ENCODE measurements at places on chromosomes 6 and 20.
A peak's percentile ranks its signal among the peaks of the same experiment; 100 is the strongest.

DNA sequence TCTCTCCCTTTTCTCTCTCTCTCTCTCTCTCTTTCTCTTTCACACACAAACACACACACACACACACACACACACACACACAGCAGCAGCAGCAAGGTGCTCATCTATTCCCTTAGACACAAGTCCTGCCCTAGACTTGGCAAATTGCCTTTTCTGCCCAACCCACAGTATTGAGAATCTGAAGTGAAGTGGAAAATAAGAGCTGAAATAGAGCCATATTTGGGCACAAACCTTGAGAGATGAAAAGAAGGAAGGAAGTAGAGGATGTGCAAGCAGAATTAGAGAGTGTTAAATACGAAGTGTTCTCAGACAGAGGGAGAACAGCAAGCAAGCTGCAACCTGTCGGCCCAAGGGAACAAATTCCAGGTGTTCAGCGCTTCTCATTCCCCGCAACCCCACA, 557.5 kb upstream of the NOX3 start:
- DNase-seq = no peak

GRCh38 chr20:31642837-31643236, 5.1 kb downstream of the COX4I2 start:
- DNase-seq = no peak

DNA sequence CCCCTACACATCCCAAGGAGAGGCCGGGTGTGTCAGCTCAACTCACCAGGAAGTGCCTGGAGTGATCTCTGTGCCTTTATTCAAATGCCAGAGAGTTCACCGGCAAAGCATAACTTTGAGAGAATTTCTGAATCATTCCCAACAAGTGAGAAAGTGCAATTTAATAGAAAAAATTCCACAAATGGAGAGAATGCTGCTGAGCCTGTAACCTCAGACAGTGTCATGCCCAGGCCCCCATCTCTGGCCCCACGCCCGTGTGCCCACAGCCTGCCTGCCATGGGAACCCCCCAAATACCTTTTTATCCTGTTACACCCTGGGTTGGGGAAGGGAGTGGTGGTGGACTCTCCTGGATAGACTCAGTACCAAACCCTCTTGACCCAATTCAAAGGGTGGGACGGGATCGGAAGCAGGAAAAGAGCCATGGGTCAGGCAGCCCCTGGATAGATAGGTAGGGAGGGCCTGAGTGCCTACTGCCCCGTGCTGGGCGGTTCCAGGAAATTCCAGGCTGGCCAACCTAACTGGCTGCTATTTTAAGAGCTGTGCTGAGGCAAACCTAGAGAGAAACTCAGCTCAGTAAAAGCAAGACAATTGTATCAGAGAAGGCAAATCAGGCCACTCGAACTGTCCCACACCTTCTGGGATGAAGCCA, 179.0 kb upstream of the FOXA2 start:
- DNase-seq = no peak

GRCh38 chr6:47009583-47009982, 32.5 kb downstream of the ADGRF1 start:
- DNase-seq = no peak

- peak; percentile 94 for DNase-seq
Observed at GRCh38 chr6:69232911-69233448, 563.8 kb downstream of the LMBRD1 start.

- DNase-seq = no peak
Observed at GRCh38 chr6:146901940-146902816, 302.0 kb upstream of the STXBP5 start.

DNA sequence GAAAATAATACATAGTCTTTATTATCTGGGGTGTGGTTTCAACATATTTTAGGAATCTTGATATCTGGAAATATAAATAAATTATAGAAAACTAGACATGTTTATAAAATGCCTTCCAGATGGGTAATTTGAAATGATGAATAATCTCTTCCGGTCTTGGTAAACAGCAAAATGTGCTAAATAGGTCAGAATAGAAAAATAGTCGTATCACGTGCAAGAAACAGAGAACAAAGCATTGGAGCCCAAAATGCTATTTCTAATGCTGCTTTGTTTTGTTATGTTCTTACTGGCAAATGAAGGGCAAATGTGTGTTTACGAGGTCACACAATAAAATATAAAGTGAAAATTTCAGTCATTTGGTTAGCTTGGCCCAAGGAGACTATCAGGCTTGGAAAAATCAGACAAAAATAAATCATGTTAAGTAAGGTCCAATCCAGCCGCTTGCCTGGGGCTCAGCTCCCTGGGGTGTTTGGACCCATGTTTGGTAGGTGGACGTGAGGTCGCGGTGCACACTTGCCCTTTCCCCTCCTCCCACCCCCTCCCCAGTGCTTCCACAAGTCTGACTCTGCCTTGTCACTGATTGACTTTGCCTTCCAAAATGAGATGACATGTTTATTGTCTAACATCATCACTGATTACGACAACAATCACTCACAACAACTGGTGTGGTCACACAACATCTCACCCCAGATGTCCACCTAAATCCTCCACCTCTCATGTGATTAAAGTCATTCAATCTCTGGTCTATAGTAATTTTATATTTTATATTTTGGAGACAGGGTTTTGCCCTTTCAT, 56.0 kb downstream of the RIN2 start:
- DNase-seq = no peak

DNA sequence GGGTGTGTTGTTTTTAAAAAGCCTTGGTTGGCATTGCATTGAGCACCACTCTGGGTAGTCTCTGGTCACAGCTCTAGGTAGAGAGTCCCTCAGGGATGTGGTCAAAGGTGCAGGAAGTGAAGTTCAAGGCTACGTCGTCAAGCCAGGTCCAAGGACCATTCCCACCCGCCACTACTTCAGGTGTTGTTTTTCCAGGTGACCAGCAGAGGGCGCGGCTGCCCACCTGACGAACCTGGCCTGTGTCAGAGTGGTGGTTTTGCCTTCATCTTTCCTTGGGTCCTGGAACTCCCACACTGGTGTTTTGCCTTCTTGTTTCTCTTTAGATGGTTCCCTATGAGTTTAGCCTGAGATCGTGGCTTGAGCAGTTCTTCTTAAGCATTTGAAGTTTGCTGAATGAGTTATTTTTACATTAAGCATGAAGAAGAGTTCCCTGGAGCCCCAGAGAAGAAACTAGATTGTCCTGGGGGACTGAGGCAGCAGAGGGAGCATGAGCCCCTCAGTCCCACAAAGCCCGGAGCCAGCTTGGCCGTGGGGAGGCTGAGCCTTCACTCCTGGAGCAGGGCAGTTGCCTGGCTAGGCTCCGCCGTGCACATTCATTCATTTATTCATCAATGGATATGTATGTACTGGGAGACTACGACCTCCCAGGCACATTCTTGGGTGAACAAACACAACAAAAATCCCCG, 5.6 kb upstream of the PHACTR3 start:
- peak; percentile 58 for DNase-seq

DNA sequence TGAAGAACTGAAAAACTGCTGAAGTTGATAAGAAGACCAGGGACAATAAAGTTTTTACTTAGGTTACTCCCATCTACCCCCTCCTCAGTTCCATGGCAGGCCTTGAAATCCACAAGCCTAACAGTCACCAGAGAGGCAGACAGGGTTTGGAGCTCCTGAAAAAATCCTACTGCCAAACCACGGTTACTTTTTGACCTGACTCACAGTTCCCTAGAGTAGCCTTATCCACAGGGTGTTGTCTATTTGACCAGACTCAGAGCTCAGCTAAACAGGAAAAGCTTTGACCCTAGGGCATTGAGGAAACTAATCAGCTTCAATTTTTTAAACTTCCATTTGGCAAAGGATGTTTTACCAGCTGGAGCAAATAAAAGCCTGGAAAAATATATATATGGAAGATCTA, 257.7 kb upstream of the NT5E start:
- no peak for DNase-seq

- no peak for DNase-seq
Observed at GRCh38 chr6:98230250-98230649, 604.1 kb upstream of the POU3F2 start.
